ENCODE measurements at places on chromosomes 11 and 22.

- no peak for DNase-seq
Observed at GRCh38 chr11:129283141-129283540, 91.0 kb upstream of the ARHGAP32 start.

- DNase-seq = peak; percentile 2
Observed at GRCh38 chr11:19027829-19028595, 32.5 kb downstream of the MRGPRX2 start.

- no peak for DNase-seq
Observed at GRCh38 chr11:43842021-43842420, 38.6 kb upstream of the ALKBH3 start.

DNA sequence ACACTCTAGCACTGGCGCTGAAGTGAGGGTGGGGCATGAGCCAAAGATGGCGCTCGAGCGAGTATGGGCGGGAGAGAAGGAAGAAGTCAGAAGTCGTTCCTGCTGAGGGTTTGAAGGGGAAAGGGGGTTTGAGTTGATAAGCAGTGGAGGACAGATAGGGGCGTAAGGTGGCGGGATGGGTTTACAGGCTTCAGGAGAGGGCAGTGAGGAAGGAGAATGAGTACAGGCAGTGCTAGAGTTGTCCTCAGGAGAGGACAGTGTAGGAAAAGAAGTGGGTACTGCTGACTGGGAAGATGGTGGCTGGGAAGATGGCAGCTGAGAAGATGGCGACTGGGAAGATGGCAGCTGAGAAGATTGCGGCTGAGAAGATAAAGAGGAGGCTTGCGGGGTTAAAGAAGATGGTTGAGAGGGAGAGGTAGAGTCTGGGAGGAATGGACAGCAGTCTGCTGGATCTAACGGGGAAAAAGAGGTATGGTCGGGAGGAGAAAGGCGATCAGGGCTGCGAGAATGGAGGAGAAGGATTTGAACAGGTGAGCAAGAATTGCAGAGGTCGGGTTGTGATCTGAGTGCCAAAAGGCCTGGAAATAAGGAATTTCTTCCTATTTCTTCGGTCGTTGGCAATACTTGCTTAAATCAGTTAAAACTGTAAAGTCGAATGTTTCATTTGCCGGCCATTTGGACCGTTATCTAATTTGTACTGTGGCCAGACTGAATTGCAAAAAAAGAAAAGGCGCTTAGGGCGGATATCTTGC, 5.2 kb downstream of the PPFIBP2 start:
- no peak for DNase-seq

DNA sequence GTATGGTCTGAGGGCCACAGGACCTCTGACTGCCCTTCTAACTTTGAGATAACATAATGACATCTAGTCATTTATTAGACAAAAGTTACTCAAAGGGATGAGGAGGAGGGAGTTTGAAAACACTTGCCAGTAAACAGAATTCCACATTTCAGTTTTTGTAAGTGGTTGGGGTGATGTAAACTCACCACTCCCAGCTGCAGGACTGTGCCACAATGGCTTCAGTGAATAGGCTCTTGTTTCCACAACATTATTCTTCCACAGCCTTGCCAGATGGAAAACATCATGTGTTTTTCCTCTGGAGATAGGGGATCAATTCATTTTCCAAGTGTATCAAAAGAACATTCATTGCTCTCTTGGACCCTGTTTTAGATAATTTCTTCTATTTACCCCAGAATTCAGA, 147.2 kb upstream of the BDNF start:
- DNase-seq = no peak

Measured in muscle of back (tissue), 13 donors.